ENCODE measurements at places on chromosomes 2 and 18. TPM values are rescaled to one million over a fixed set of nuclear protein-coding genes. Genes with fewer than 3 reads are reported as not detected.
A peak's percentile ranks its signal among the peaks of the same experiment; 100 is the strongest.

CYTIP gene
- total RNA-seq, result 238 TPM

MARCO gene
- total RNA-seq, result 0.26 TPM

PKDCC gene
- not detected for total RNA-seq

RAB17 gene
- total RNA-seq, result not detected

RDH14 gene
- 20.9 TPM for total RNA-seq

NEUROD1 gene
- total RNA-seq, result not detected

CBLN2 gene
- total RNA-seq, result not detected

C2orf81 gene
- total RNA-seq, result 5.8 TPM

DCDC2C gene
- total RNA-seq, result not detected

- no peaks in the 10 kb centered on the region for H3K27me3 ChIP-seq
- peak overlapping the region; percentile 94 for H3K27ac ChIP-seq
- peak overlapping the region; percentile 95 for H3K4me3 ChIP-seq
- peaks cover 16% of the 10 kb centered on the region for H3K36me3 ChIP-seq
- DNase-seq, result no peak
- peaks cover 17% of the 10 kb centered on the region for H3K4me1 ChIP-seq
Observed at GRCh38 chr18:9475643-9476591, 604 bp downstream of the RALBP1 start.

DNA sequence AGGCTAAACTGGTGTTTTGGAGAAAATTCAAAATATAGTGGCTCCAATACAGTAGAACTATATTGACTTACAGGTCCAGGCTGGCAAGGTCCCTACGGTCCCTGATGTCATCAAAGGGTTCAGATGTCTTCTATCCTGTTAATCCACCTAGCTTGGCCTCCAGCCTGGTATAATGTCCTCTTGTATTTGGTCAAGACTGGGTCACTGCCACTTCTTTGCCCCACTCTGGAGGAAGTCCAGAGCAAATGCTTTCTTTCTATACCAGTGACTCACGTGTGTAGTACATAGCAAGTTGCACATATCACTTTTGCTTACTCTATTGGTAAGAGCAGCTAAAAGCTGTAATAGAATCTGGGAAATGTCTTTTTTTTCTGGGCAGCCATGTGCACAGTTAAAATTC is 80.8 kb downstream of the LCLAT1 start:
- peaks cover 3% of the 10 kb centered on the region for H3K4me1 ChIP-seq
- H3K27me3 ChIP-seq, result no peaks in the 10 kb centered on the region
- no peak overlapping the region for H3K4me3 ChIP-seq
- no peak overlapping the region for H3K27ac ChIP-seq
- H3K36me3 ChIP-seq, result peaks cover 33% of the 10 kb centered on the region

GRCh38 chr2:234494361-234495250 is 2.3 kb downstream of the ARL4C start:
- H3K27ac ChIP-seq, result peak overlapping the region; percentile 99
- peaks cover 44% of the 10 kb centered on the region for H3K4me1 ChIP-seq
- peak overlapping the region; percentile 97 for H3K4me3 ChIP-seq

GRCh38 chr18:8455661-8456614 is 153.3 kb upstream of the RAB12 start:
- H3K4me3 ChIP-seq, result no peak overlapping the region
- no peaks in the 10 kb centered on the region for H3K36me3 ChIP-seq
- H3K4me1 ChIP-seq, result no peaks in the 10 kb centered on the region

DNA sequence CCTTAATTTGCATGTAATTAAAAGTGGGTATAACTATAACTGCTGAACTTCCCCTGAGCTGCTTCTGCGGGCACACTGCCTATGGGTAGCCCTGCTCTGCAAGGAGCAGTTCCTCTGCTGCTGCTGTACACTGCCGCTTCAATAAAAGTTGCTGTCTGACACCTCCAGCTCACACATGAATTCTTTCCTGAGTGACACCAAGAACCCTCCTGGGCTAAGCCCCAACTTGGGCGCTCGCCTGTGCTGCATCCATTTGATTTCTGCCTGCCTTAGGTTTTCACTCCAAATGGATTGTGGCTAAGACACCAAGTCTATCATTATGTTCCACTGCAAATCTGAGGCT is 215.7 kb downstream of the ANAPC1 start:
- no peaks in the 10 kb centered on the region for H3K36me3 ChIP-seq
- DNase-seq, result no peak
- no peak overlapping the region for H3K27ac ChIP-seq
- H3K4me1 ChIP-seq, result peaks cover 2% of the 10 kb centered on the region

DNA sequence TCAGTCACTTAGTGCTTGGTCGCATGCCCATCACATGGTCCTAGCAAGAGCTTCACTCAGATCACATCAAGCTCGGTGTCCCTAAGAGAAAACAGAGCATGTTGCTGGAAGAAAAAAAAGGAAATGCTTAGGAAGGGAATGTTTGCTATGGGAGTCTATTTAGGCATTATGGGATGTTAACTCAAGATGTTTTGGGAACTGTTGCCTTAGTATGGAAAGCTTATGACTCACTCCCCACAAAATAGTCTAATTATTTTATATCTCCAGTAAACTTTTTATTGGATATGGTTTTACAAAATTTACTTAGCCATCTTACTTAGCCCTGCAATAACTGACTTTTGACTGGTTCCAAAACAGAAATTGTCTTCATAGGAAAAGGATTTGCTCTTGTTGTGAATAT is 439.5 kb upstream of the ZEB2 start:
- H3K27ac ChIP-seq, result no peak overlapping the region
- no peak overlapping the region for H3K4me3 ChIP-seq
- H3K36me3 ChIP-seq, result no peaks in the 10 kb centered on the region
- DNase-seq, result no peak
- H3K4me1 ChIP-seq, result no peaks in the 10 kb centered on the region

GRCh38 chr18:39795350-39795749 is 2159.7 kb upstream of the PIK3C3 start:
- H3K36me3 ChIP-seq, result no peaks in the 10 kb centered on the region
- H3K4me3 ChIP-seq, result no peak overlapping the region
- H3K27ac ChIP-seq, result no peak overlapping the region

DNA sequence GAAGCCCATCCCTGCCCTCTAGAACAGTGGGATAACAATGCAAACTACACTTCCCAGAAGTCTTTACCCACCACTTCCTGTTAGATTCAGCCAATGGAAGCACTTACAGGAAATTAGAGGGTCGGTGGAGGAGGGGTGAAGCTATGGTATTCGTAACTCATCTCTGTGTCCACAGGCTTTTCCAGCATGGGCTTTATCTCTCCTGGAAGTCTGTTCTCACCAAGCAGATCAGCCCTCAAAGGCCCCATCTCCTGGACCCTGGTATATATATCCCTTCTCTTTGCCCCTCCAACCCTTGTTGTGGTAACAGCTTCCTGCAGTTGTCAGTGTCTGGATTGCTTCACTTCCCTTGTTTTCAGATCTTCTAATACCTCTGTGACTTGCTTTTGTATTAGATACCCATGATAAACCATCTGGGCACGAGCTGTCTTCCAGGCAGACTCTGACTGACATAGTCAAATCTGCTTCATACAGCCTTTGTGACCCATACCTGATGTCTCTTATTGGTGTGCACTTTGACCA is 475.0 kb upstream of the POU3F3 start:
- H3K36me3 ChIP-seq, result peaks cover 5% of the 10 kb centered on the region
- peaks cover 7% of the 10 kb centered on the region for H3K4me1 ChIP-seq
- H3K27ac ChIP-seq, result peak overlapping the region; percentile 92
- no peaks in the 10 kb centered on the region for H3K27me3 ChIP-seq
- DNase-seq, result peak; percentile 31

DNA sequence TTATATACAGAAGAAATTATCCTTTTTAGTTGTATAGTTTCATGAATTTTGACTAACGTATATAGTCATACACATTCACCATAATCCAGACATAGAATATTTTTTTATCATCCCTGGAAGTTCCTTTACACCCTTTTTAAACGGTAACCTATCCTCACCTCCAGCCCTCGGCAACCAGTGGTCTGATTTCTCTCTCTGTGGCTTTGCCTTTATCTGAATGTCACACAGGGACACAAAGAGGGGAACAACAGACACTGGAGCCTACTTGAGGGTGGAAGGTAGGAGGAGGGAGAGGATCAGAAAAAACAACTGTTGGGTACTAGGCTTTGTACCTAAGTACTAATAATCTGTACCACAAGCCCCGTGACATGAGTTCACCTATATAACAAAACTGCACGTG is 191.9 kb downstream of the MC4R start:
- H3K27ac ChIP-seq, result no peak overlapping the region
- no peak for DNase-seq
- no peak overlapping the region for H3K4me3 ChIP-seq

- H3K36me3 ChIP-seq, result peaks cover 27% of the 10 kb centered on the region
- no peak for DNase-seq
- H3K27ac ChIP-seq, result no peak overlapping the region
- no peak overlapping the region for H3K4me3 ChIP-seq
- H3K4me1 ChIP-seq, result peaks cover 9% of the 10 kb centered on the region
Observed at GRCh38 chr2:65045651-65046050, 10.6 kb upstream of the CEP68 start.

- peaks cover 46% of the 10 kb centered on the region for H3K36me3 ChIP-seq
- no peak for DNase-seq
- no peaks in the 10 kb centered on the region for H3K27me3 ChIP-seq
- H3K4me1 ChIP-seq, result peaks cover 35% of the 10 kb centered on the region
- H3K27ac ChIP-seq, result peak overlapping the region; percentile 96
- H3K4me3 ChIP-seq, result peak overlapping the region; percentile 65
Observed at GRCh38 chr18:32049393-32050171, 31.0 kb downstream of the RNF125 start.

DNA sequence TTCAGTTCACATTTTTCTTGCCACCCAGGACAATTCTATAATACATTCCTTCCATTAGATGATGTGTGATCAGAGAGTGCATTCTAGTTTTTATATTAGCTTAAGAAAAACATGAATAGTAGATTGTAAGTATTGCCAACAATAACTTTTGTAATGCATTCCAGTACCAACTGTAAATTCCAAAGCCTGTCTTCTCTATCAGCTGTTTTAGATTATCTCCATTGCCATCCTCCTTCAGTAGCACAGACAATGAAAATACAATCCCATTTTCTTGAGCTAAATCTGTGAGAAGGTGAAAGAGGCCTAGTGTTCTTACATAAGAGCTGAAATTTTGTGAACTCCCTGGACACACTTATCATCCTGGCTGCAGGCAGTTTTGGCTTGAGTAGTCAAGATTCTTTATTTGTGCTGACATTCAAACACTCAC is 103.9 kb downstream of the CCBE1 start:
- H3K4me1 ChIP-seq, result no peaks in the 10 kb centered on the region
- no peak overlapping the region for H3K27ac ChIP-seq
- DNase-seq, result no peak
- no peak overlapping the region for H3K4me3 ChIP-seq
- no peaks in the 10 kb centered on the region for H3K36me3 ChIP-seq

DNA sequence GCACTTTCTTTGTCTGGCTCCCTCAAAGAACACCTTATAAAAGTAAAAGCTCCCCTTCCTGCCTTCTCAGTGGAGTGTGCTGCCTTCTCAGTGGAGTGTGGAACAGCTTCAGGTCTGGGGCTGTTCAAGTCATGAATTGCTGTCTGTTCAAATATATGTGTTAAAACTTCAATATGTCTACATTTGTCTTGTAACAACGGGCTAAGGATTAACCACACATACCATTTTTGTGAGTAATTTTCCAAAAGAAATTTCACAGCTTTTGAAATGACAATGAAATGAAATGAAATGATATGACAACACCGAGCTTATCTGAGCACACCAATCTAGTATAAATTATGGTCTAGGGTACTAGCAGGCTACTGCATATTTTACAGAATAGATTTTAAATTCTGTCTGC is 42.9 kb downstream of the CABYR start:
- no peak for DNase-seq
- no peaks in the 10 kb centered on the region for H3K36me3 ChIP-seq
- H3K4me3 ChIP-seq, result no peak overlapping the region

DNA sequence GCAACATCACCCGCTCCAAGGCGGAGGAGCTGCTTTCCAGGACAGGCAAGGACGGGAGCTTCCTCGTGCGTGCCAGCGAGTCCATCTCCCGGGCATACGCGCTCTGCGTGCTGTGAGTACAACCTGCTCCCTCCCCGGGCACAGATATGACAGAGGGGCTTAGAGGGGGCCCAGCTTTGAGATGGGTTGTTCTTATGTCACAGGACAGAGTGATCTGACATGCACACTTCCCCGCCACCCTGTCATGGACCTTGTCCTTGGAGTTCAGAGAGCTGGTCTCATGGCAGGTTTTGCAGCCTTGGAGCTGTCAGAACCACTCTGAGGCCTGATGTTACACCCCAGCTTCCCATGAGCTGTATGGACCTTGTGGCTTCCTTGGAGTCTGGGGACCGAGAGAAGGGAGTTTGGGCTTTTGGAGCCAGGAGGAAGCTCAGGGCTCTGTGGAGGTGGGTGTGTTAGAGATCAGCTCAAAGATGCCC is 398 bp downstream of the INPP5D start:
- peaks cover 23% of the 10 kb centered on the region for H3K36me3 ChIP-seq
- peak overlapping the region; percentile 98 for H3K4me3 ChIP-seq
- no peaks in the 10 kb centered on the region for H3K27me3 ChIP-seq

DNA sequence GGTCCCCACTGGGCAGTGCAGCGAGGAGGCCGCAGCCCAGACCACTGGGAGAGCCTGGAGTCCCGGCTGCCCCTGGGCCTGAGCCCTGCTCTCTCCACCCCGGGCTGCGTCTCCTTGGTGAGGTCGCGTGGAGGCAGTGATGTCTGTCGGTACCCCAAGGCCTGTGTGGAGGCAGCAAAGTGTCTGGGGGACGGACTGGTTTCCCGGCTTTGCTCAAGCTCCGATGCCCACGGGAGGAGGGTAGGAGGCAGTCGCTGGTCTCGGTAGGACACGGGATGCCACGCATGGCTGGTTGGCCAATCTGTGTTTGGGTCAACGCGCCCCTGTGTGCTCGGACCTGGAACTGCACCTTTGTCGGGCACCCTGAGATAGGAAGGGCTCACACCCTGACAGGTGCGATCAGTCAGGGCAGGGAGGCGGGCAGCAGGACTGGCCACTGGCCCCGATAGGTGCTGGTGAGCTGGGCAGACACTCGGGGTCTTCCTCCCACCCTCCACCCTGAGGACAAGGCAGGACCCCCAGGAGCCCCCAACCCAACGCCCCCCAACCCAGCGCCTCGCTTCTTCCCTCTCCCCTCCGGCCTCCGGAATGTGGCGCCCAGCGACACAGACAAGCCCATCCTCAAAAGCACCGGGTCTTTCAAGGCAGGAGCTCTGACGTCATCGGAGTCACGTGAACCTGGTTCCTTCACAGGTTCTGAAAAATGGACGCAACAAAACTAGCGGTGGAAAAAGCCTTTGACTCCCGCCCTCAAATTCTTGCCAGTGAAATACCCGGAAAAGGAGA is 288.6 kb downstream of the NDUFA10 start:
- H3K27ac ChIP-seq, result no peak overlapping the region
- DNase-seq, result no peak
- H3K4me1 ChIP-seq, result no peaks in the 10 kb centered on the region
- H3K27me3 ChIP-seq, result no peaks in the 10 kb centered on the region

GRCh38 chr2:218020966-218021535 is 18.3 kb upstream of the TNS1 start:
- no peak overlapping the region for H3K27ac ChIP-seq
- H3K4me3 ChIP-seq, result no peak overlapping the region
- no peaks in the 10 kb centered on the region for H3K4me1 ChIP-seq
- no peaks in the 10 kb centered on the region for H3K36me3 ChIP-seq
- no peak for DNase-seq

- no peak overlapping the region for H3K4me3 ChIP-seq
- H3K27me3 ChIP-seq, result no peaks in the 10 kb centered on the region
- DNase-seq, result no peak
- peaks cover 18% of the 10 kb centered on the region for H3K4me1 ChIP-seq
- H3K27ac ChIP-seq, result no peak overlapping the region
Observed at GRCh38 chr2:221518201-221518934, 53.7 kb downstream of the EPHA4 start.

- H3K36me3 ChIP-seq, result no peaks in the 10 kb centered on the region
- no peak for DNase-seq
Observed at GRCh38 chr18:13810950-13811485, 12.9 kb upstream of the MC5R start.

- no peak for DNase-seq
- no peaks in the 10 kb centered on the region for H3K27me3 ChIP-seq
- H3K36me3 ChIP-seq, result no peaks in the 10 kb centered on the region
- no peak overlapping the region for H3K27ac ChIP-seq
Observed at GRCh38 chr18:46406539-46406932, 250.5 kb downstream of the LOXHD1 start.
